ENCODE measurements at places on chromosomes 5 and 9.

DNA sequence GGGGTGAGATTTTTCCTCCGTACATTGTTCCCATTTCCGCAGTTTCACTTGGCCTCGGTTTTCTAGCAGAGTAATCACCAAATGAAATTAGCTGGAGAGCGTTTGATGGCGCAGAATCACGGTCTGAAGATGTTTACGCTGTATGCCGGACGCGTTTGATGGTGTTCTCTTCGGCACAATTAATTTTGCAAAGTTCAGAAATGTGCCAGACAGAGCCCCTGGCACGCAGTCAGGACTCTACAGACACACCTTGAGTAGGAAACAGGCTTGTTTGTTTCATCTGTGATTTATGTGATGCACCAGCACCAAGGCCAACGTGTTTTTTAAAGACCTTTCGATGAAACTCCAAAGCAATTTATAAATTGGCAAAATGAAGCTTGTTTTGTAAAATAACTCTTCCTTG is 863 bp upstream of the LIFR start:
- DNase-seq = no peak

- DNase-seq = no peak
Observed at GRCh38 chr5:91296674-91297143, 86.4 kb downstream of the ARRDC3 start.

DNA sequence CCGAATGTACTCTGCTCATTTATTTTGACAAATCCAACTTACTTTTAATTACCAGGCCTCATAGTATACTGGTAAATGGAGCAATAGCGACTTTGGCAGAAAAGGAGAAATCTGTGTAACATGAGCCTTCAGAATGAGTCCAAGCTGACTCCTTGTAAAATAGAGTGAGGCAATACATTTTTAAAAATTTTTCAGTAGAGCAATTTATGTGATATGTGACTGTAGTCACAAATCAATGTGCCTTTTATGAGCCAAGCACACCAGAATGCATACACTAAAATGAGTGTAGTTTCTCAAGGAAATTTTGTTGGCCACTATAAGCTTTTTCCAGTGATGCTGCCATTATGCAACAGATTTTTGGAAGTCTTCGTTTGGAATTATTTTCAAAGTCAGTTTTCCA is 73.8 kb downstream of the SNCAIP start:
- no peak for DNase-seq

- DNase-seq = no peak
Observed at GRCh38 chr5:141567513-141568117, 51.2 kb downstream of the DIAPH1 start.

DNA sequence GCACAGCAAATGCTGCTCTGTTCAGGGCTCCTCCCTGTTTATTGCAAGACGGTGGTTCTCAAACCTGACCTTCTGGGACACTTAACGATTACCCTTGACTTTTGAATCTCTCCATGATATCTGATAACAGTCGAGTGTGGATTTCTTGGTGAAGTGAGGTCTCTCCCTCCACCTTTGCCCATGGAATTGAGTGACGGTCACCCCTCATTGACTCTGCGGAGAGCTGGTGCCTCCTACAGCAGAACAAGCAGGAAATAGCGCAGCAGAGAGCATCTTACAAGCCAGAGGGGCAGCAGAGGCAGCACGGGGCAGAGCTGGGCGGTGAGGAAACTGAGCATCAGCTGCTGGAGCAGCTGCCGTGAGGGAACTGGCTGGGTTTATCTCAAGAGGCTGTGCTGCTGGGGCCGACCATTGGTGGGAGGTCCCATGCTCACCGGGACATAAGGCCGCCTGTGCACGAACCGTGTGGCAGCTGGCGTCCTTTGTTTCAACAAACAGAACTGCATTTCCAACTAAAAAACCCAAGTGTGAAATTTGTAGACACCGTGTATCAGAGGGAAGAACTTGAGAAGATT is 189.8 kb downstream of the MTRR start:
- no peak for DNase-seq

DNA sequence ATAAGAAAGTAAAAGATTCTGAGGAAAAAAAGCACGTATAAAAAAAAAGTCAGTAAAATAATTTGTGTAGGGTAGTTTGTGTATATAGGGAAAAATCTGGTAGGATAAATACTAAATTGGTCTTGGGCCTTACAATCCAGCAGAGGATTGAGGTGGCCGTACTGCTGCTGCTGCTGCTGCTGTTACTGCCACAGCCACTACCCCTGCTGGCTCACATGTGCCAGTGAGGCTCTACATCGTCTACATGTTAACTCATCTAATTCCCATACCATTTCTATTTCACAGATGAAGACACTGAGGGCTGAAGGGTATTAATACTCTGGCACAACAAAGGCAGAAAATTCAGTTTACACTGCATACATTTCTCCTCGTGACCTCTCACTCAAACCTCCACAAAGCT is 928.5 kb downstream of the TLE4 start:
- no peak for DNase-seq

DNA sequence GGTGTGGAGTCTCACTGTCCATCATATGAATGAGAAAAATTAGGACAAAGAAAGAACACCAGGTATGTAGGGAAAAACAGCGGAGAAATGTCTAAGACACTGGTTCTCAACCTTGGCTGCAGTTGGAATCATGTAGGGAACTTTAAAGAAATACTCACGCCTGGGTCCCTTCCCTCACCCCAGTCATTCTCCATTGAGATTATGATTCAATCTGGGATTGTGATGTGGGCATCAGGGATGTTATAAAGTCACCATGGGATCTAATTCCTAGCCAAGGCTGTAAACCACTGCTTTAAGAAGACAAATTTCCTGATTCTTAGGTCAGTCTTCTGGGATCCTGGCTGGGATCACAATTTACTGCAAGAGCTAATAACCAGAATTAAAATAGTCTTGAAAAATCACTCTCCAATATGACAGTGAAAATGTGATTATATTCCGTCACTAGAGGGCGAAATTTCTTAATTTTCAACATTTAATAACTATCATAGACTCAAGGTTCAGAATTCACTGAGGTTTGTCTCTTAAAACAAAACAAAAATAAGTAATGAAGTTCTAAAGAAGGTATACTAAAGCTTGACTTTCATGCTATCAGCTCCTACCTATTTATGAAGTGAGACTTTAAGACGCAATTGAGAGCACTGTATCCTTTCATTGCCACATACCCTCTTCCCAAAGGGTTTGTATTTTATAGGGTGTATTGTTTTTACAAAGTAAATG is 60.5 kb downstream of the GLDC start:
- peak; percentile 41 for DNase-seq

GRCh38 chr9:7234144-7234543 is 476.4 kb downstream of the KDM4C start:
- DNase-seq = no peak

DNA sequence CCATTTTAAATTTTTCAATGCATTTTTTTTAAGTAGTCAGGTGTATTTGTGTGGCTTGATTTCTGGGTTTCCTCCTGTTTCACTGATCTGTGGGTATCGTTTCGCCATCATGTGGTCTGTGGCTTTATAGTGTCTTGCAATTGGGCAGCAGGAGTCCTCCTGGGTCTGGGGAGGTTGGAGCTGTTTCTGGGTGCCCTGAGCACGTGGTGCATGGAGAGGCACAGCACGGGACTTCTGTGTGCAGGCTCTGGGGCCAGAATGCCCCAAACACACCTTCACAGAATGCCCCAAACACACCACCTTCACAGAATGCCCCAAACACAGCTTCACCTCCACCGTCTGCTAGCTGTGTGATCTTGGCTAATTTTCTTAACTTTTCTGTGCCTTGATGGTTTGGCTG is 82.6 kb upstream of the COL5A1 start:
- no peak for DNase-seq

GRCh38 chr5:16975950-16976624 is 40.0 kb upstream of the MYO10 start:
- no peak for DNase-seq

DNA sequence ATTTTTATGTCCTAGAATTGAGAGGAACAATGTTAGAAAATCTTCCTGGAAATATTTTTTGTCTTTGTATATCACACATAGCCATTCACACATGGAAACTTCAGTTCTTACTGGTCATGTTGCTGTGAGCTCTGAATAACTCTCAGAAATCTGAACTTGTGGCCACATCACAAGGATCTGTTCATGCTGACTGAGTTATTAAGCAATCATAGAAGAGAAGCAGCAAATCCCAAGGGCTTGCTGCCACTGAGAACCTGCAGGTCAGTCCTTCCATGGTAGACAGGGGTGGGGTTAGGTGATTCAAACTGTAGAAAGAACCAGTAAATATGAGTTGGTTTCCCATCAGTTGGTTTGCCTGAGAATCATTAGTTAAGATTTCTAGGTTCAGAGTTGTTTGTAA is 27.6 kb downstream of the SGCD start:
- DNase-seq = no peak

GRCh38 chr9:107487521-107488374 is 1.8 kb downstream of the KLF4 start:
- no peak for DNase-seq

DNA sequence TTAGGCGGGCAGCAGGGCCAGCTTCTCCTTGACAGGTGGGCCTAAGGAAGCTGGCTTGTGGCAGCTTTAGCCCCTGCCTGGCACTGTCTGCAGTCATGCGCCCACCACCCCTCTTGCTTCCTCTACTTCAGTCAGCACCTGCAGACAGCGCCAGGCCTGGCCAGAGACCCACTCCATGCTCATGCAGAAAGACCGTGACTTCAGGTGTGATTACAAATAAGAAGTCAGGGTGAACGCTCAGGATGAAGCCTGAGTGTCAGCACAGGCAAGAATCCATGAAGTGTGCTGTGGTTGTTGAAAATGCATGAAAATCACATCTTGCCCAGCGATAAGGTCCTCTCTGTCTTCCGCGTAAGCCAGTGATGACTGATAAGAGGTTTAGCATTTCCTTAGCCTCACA is 3.4 kb downstream of the CSF2 start:
- no peak for DNase-seq

- DNase-seq = peak; percentile 80
Observed at GRCh38 chr5:14685757-14686156, 21.2 kb downstream of the OTULIN start.

GRCh38 chr5:6403416-6403815 is 25.1 kb upstream of the MED10 start:
- no peak for DNase-seq

- DNase-seq = no peak
Observed at GRCh38 chr9:97847474-97848214, 5.4 kb upstream of the FOXE1 start.

DNA sequence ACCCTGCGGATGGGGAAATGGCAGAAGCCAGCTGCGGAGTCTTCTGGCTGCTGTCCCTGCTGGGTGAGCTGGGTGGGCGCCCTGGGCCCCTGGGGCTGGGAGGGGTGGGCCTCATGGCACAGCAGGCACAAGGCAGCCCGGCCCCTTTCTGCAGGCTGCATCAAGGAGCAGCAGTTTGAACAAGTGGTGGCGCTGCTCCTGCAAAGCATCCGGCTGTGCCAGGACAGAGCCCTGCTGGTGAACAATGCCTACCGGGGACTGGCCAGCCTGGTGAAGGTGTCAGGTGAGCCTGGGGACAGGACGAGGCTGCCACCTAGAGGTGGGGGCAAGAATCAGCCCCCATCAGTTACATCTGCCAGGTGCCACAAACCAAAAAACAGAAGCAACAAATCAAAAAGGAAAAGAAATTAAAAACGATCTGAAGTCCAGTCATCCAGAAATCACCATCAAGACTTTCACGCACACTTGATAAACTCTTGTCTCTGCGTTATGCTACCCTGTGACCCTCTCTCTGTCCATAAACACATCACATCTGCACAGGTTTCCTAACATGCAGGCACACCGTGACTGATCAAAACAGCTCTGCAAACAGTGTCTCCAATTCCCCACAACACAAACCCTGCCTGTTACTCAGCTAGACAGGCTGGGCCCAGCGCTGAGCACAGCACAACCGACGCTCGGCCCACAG is 13.9 kb downstream of the REXO4 start:
- DNase-seq = no peak

GRCh38 chr9:25681266-25681665 is 3.0 kb upstream of the TUSC1 start:
- DNase-seq = no peak

- DNase-seq = no peak
Observed at GRCh38 chr5:155150012-155150411, 136.5 kb downstream of the KIF4B start.

GRCh38 chr9:73039271-73040263 is 86.7 kb upstream of the ALDH1A1 start:
- DNase-seq = peak; percentile 47

GRCh38 chr5:10576121-10576789 is 12.4 kb downstream of the ANKRD33B start:
- DNase-seq = no peak

DNA sequence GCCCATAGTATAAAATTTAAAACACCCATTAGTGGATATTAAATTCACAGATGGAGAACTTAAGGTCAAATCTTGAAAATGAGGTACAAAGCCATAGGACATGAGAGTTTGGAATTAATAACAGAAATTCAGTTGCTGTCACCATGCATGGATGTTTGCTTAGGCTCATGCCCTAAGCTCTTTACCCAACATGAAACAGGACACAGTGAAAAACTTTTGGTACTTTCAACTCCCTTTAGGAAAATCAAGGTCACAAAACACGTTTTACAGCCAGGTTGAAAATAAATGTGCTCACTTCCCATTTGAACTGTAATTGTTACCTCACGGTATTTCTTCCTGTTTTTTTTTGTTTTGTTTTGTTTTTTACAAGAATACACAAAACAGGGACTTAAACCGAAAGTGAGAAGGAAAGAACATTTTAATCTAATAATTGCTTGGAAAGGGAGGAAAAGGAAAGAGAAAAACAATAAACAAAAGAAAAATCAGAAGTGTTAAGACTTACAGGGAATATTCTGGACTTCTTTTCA is 6.1 kb upstream of the TOPORS start:
- no peak for DNase-seq

- DNase-seq = peak; percentile 44
Observed at GRCh38 chr5:147673266-147673665, 109.3 kb downstream of the JAKMIP2 start.

DNA sequence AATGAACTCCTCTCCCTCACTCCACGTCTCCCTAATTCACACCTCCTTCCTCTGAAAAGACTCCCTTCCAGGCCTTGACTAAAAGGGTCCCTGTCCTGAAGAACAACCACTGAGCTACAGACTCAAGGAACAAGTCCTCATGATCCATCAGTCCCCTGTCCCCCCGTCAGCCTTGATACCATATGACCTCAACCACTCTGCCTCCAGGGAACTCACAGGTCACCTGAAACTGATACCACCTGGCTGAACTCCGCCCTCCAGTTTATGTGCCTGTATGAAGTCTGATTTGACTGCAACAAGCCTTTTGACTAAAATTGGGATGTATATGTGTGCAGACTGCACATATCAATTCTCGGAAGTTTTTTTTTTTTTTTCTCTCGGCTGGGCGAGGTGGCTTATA is 88.7 kb downstream of the UGCG start:
- no peak for DNase-seq

GRCh38 chr9:133818444-133818843 is 80.3 kb upstream of the SARDH start:
- no peak for DNase-seq

Data from globus pallidus (tissue), 1 donor.